ENCODE measurements at places on chromosomes 1 and 21. TPM values are rescaled to one million over a fixed set of nuclear protein-coding genes. Genes with fewer than 3 reads are reported as not detected.
A peak's percentile ranks its signal among the peaks of the same experiment; 100 is the strongest.

- H3K27ac ChIP-seq: no peak overlapping the region
- no peak overlapping the region for H3K4me3 ChIP-seq
- H3K27me3 ChIP-seq: no peaks in the 10 kb centered on the region
- no peak for DNase-seq
Observed at GRCh38 chr1:190244406-190244805, 233.3 kb downstream of the BRINP3 start.

DNA sequence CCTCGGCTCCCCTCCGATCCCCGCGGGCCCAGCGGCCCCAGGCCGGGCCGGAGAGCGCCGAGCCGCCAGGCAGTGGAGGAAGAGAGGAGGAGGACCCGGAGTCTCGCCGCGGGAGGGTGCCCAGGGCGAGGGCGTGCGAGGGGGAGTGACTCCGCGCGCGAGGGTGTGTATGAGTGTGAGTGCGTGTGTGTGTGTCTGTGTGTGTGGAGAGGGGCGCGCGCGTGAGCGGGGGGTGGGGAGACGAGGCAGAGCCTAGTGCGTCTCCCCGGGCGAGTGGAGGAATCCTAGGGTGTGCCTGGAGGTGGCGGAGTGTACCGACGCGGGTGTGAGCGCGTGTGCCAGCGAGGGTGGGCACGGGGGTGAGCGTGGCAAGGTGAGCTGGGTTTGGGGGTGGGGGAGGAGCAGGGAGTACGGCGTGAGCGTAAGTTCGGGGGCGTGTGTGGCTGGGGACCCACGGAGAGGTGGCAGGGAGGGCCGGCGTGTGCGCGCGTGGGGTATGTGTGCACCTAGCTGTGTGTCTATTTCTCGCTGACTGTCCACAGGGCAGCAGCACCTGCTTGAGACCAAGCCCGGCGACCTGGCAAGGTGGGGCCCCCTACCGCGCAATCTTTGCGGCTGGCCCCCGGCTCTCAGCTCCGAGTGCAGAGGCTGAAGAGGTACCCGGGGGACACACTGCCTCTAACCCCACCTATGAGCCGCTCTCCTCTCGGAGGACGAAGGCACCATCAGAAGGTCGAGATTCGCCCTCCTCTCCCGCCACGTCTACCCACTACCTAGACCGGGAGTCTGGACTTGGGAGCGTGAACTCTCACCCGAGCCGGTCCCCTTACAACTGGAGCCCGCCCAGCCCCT is 784 bp upstream of the KCND3 start:
- H3K27me3 ChIP-seq: no peaks in the 10 kb centered on the region
- H3K4me1 ChIP-seq: peaks cover 5% of the 10 kb centered on the region
- no peak for DNase-seq
- H3K36me3 ChIP-seq: no peaks in the 10 kb centered on the region

DNA sequence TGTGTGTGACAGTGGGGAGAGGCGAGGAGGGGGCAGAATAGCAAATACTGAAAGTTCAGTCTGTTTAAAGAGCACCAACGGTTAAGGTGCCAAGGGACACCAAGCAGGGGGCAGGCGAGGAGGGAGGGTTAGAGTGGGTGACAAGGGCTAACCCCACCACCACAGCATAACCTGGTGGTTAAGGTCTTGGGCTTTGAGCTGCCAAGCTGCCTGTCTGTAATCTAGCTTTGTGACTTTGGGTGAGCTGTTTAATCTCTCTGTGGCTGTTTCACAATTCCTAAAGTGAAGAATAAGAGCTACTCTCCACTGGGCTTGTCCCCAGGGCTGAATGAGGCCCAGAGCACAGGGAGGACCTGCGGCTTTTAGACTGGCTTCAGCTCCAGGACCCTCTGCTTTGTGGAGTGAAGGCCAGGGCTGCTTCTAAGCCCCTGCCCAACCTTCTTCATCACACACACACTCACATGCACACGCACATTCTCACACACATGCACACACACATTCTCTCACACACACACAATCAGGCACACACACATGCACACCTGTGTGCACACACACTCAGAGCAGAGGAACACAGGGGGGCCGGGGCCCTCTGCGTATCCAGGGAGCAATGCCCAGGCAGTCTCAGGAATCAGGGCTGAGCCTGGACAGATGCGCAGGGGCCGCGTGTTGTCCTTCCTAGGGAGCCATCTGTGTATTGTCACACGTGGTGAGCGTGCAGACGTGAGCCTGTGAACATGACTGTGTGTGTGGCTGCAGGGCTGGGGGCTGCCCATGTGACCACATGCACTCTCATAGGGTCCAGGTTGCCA is 101.6 kb upstream of the TARDBP start:
- no peaks in the 10 kb centered on the region for H3K36me3 ChIP-seq
- no peak overlapping the region for H3K27ac ChIP-seq
- no peaks in the 10 kb centered on the region for H3K4me1 ChIP-seq
- DNase-seq: no peak

Gene CCDC27
- not detected for total RNA-seq

Gene KRTAP13-2
- not detected for total RNA-seq

- no peaks in the 10 kb centered on the region for H3K36me3 ChIP-seq
- H3K4me3 ChIP-seq: no peak overlapping the region
- no peak for DNase-seq
- H3K27ac ChIP-seq: no peak overlapping the region
Observed at GRCh38 chr1:198253259-198253658, 96.5 kb downstream of the NEK7 start.

- H3K4me3 ChIP-seq: no peak overlapping the region
- no peaks in the 10 kb centered on the region for H3K36me3 ChIP-seq
- H3K27ac ChIP-seq: no peak overlapping the region
- no peaks in the 10 kb centered on the region for H3K4me1 ChIP-seq
- peaks cover 11% of the 10 kb centered on the region for H3K27me3 ChIP-seq
Observed at GRCh38 chr1:29783508-29784275, 547.4 kb downstream of the PTPRU start.

- DNase-seq: no peak
- no peaks in the 10 kb centered on the region for H3K36me3 ChIP-seq
- H3K27ac ChIP-seq: no peak overlapping the region
- H3K4me1 ChIP-seq: no peaks in the 10 kb centered on the region
Observed at GRCh38 chr1:162918151-162918754, 57.3 kb upstream of the CCDC190 start.

DNA sequence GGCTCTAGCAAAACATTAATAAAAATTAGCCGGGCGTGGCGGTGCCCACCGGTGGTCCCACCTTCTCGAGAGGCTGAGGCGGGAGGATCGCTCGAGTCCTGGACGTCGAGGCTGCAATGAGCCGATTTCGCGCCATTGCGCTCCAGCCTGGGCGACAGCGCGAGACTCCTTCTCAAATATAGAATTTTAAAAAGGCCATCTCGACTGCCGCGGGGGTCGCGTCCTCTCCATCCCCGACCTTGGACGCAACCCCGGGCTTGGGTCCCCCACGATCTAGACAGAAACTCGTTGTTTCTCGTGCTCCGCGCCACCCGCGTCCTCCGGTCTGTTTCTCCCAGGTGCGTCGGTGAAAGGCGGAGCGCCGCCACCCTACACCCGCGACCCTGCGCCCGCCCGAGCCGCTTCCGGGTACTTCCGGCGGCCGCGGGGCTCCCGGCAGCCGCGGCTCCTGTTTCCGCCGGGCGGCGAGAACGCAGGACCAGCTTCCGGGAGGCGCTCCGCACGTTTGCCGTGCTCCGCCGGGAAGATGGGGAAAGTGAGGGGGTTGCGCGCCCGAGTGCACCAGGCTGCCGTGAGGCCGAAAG is at the start of gene SLX9:
Gene SLX9 (plus strand): TSS at position 498 of the 584 bp plus-strand sequence. CDS start 29 bp downstream, at position 527.
- H3K27ac ChIP-seq: peak within 1 kb of the TSS; percentile 75
- H3K4me1 ChIP-seq: peaks cover 21% of the 10 kb centered on the region
- H3K4me3 ChIP-seq: peak within 1 kb of the TSS; percentile 86
- DNase-seq: no peak
- no peaks in the 10 kb centered on the region for H3K27me3 ChIP-seq

Gene TLCD4
- 9.0 TPM for total RNA-seq

GRCh38 chr1:45953934-45954847 is 150.8 kb downstream of the MAST2 start:
- H3K36me3 ChIP-seq: no peaks in the 10 kb centered on the region
- DNase-seq: no peak
- no peak overlapping the region for H3K27ac ChIP-seq
- H3K27me3 ChIP-seq: no peaks in the 10 kb centered on the region
- H3K4me3 ChIP-seq: no peak overlapping the region
- H3K4me1 ChIP-seq: peaks cover 9% of the 10 kb centered on the region

DNA sequence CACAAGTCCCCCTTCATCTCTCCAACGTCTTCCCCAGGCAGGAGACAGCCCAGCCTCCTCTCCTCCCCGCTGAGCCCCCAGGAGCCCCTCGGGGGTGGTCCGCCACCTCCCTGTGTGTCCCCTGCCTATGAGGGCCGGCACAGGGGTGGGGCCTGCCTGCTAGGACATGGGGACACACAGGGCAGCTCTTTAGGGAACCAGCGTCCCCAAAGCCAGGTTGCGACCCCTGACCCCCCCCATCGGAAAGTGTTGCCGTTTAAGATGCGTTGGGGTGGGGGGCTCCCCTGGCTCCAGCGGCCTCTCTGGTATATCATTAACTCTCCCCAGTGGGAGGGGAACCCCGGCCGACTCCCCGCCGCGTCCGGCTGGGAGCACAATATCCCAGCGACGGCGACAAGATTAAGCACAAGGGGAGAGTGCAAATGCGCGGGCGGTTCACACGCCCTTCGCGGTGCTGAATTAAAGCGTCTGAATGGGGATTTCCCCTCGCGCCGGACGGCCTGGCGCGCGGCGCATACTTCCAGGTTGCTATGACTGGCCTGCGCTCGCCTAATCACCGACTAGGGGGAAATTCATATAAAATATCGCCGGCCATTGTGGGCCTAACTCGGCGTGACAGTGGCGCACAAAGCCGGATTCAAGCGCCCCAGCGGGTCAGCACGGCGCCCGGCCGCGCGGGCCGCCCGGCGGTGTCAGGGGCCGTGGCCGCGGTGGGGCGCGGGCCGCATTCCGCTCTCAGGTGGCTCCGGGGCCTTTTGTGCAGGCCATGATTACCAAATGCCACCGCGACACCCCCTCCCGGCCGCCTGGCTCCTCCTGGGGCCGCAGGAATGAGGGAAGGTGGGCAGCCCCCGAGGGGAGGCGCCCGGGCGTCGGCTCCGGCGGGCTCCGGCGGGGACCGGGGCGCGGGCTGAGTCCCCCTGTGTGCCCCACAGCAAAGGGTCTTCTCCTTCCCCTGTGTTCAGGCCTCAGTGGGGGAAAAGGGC is 30.9 kb downstream of the WNT3A start:
- DNase-seq: no peak
- H3K27ac ChIP-seq: no peak overlapping the region
- peak overlapping the region; percentile 21 for H3K4me3 ChIP-seq
- H3K4me1 ChIP-seq: peaks cover 10% of the 10 kb centered on the region
- H3K36me3 ChIP-seq: no peaks in the 10 kb centered on the region
- no peaks in the 10 kb centered on the region for H3K27me3 ChIP-seq

DNA sequence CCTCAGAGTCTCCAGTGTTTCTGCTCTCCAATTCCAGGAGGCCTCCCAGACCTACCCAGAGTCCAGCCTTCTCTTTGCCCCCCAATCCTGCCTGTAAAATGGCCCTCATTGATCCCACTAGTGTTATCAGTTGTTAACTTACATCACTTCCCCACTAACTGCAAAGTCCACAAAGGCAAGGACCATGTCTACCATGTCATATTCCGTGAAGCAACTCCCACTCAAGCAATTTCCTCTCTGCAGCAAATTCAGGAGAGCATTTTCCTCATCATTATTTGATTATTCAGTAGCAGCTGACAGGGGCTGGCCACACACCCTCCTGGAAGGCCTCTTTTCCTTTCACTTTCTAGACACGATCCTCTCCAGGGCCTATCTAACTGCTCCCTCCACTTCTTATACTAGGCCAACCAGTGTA is 153.5 kb downstream of the RERE start:
- H3K36me3 ChIP-seq: no peaks in the 10 kb centered on the region
- H3K4me1 ChIP-seq: peaks cover 88% of the 10 kb centered on the region
- peak overlapping the region; percentile 42 for H3K27ac ChIP-seq
- no peak overlapping the region for H3K4me3 ChIP-seq
- no peak for DNase-seq

Gene HUNK
- not detected for total RNA-seq

- no peaks in the 10 kb centered on the region for H3K27me3 ChIP-seq
- no peak overlapping the region for H3K27ac ChIP-seq
- DNase-seq: no peak
- H3K36me3 ChIP-seq: no peaks in the 10 kb centered on the region
- no peaks in the 10 kb centered on the region for H3K4me1 ChIP-seq
Observed at GRCh38 chr1:86537928-86538695, 8.8 kb upstream of the CLCA4 start.

DNA sequence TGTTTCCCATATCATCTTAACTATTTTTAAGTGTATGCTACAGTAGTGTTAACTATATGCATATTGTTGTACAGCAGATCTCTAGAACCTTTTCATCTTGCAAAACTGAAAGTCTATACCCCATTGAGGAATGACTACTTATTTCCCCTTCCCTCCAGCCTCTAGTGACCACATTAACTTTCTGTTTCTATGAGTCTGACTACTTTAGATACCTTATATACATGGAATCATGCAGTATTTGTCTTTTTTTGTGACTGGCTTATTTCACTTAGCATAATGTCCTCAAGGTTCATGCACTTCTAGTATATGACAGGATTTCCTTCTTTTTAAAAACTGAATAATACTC is 96.5 kb upstream of the BTG3 start:
- H3K4me3 ChIP-seq: no peak overlapping the region
- no peaks in the 10 kb centered on the region for H3K27me3 ChIP-seq
- DNase-seq: no peak
- H3K27ac ChIP-seq: no peak overlapping the region
- H3K36me3 ChIP-seq: no peaks in the 10 kb centered on the region

Gene FCRLB
- 4.7 TPM for total RNA-seq

DNA sequence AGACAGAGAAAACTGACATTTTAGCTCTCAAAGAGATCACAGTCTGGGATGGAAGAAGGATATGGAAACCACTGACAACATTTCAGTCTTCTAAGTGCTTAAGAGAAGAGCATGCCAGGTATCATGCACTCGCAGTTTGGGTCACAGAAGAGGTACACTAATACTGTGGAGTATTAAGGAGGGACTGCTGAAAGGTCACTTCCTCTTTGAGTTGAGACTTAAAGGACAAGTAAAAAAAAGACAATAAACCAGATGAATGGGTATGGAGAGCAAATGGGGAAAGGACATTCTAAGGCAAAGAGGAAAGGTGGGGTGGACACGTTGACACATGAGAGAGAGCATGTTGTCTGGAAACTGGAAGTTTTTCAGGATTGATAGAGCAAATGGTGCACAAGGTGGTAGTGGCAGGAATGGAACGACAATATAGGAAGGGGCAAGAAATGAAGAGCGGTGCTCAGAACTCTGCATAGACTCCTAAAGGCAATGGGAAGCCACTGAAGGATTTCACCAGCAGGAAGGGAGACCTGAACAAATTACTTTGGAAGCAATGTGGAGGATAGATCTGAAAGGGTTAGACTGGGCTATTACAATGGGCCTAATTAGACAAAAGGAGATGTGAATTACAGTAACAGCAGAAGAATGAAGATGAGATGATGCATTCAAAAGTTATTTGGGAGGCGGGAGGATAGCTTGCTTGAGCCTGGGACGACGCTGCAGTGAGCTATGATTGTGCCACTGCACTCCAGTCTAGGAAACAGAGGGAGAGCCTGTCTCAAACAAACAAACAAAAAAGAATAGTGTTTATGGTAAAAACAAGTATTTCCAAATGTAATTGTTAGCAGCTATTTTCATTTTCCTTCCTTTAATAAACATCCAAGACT is 11.1 kb downstream of the DIPK1A start:
- DNase-seq: no peak
- no peak overlapping the region for H3K4me3 ChIP-seq
- peaks cover 12% of the 10 kb centered on the region for H3K4me1 ChIP-seq
- H3K27me3 ChIP-seq: no peaks in the 10 kb centered on the region

Gene EXO1
- not detected for total RNA-seq
